Heart left ventricle (tissue), 16 donors: ENCODE measurements at places on chromosomes 6 and 20.
A peak's percentile ranks its signal among the peaks of the same experiment; 100 is the strongest.

DNA sequence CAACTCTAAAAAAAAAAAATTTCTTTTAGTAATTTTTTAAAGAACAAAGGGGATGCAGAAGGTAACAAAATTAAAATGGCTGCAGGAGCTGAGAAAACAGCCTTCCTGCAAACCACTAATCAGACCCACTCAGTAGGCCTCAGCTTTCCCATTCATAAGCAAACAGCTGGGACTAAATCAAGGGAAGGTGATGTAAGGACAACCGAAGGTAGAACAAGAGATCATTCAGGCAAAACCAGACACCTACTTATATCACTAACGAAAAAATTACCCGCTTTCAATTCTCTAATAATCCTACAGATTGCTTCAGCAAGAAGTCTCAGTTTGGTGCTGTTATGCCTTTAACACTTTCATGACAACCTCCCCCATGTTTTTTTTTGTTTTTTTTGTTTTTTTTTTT, 124.0 kb downstream of the ZMYND8 start:
- no peak for DNase-seq

GRCh38 chr6:143253586-143253985, 192.9 kb downstream of the AIG1 start:
- DNase-seq = no peak

DNA sequence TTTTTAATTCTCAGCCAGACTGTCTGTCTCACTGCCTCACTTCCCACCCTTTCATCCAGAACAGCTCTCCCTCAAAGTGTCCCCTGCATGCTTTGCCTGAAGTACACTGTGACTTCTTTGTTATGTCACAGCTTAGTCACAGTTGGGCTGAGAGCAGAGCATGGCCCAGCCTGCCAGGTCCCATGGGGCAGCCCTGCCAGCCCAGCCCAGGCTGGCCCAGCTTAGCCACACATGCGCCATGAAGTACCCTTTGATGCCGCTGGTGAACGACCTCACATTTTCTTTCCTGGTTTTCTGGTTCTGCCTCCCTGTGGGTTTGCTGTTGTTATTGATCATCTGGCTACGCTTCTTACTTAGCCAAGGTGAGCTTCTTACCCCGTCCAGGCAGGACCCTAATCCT, at the start of gene ADIG:
Gene ADIG (plus strand): TSS at position 185 of the 400 bp plus-strand sequence. CDS start 54 bp downstream, at position 239.
- DNase-seq = peak; percentile 48

- DNase-seq = no peak
Observed at GRCh38 chr6:32075781-32076180, 33.4 kb downstream of the TNXB start.

DNA sequence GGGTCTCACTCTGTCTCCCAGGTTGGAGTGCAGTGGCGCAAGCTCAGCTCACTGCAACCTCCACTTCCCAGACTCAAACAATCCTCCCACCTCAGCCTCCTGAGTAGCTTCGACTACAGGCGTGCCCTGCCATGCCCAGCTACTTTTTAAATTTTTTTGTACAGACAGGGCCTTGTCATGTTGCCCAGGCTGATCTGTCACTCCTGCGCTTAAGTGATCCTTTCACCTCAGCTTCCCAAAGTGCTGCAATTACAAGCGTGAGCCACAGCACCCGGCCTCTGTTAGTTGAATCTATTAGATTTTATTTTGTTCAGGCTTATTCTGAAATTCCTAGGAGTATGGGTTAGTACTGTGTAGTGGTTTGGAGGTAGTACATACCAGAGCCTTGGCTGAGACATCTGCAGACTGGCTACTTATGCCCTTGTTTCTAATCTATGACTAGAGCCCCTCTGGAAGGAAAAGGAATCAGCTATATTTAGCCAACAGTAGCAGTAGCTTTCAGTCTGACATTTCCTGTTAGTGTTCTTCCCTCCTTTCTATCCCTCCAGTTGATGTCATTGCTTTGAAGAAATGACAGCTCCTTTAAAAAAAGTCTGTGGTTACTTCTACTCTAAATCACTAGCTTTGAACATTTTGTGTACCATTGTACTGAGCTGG, 74.4 kb downstream of the ITCH start:
- DNase-seq = no peak

GRCh38 chr6:79031821-79032590, 46.0 kb downstream of the PHIP start:
- DNase-seq = no peak

DNA sequence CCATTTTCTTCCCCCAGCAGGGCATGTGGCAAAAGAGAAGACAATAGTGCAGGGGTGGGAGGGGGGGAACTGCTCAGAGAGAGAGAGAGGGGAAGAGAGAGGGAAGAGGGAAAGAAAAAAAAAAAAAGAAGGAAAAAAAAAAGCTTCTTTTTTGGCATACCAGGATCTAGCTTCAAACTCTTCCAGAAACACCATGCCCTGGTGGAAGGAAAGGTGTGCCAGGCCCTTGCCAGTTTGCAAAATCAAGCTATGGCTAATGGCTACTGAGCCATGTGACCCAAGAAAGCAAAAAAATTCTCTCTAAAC, 326 bp downstream of the ZMYND8 start:
- no peak for DNase-seq

DNA sequence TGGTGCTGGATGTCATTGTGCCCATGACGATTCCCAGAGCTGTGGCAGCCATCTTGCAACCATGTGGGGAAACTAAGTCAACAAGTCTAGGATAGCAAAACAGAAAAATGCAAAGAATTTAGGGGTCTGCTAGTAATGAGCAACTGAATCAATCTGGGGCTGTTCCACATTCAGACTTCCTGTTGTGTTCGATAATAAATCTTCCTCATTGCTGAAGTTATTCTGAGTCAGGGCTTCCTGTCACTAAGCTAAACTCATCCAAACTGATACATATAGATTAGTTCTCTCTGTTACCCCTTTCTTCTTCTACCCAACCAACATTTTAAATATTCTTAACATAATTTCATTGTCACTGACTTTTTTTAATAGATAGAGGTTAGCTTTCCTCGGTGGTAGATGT, 205.9 kb downstream of the HACE1 start:
- DNase-seq = no peak

DNA sequence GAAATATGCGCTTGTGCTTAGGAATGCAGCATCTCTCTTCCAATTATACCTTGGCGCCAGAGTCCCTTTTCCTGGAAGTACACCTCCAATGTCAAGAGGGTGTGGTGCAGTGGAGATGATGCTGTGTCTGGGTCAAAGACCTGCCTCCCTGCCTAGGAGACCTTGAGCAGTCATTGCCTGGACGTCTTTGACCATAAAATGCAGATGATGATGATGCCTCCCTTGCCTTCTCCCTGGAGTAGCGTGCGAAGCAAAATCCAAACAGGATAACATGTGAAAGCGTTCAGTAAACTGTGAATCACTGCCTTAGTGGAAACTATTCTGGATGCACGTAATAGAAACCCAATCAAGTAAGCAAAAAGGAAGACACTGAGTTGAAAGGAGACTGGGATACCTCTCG, 97.4 kb upstream of the ARMC2 start:
- no peak for DNase-seq

DNA sequence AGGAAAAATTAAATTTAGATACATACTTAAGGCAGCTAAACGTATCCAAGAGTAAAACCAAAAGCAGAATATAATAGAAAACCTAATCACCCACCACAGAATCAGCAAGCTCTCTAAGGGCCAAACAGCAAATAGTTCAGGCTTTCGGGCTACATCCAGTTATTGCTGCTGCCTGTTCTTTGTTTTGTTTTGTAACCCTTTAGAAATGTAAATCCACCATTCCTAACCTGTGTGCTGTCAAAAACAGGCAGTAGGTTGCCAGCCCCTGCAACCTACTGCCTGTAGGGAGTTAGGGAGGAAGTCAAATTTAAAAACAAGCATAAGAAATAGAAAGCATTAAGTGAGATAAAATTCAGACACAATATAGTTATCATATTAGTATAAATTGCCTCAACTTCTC, 225.9 kb downstream of the PTPRT start:
- no peak for DNase-seq

DNA sequence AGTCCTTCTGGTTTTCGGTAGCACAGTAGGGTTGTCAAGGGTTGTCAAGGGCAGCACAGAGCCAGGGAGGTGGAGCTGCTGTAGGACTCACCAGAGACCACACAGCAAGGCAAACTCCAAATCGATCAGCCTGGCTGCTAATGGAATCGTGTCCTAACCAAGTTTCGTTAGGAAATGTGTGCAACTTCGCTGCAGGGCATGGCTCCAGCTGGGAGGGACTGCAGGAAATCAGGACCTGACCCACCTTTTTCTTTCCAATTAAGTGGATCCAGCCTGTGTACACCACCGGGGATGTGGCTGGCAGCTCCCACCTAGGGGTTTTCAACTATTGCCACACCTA, 251.7 kb upstream of the QKI start:
- no peak for DNase-seq

- no peak for DNase-seq
Observed at GRCh38 chr20:49123982-49124381, 64.2 kb downstream of the STAU1 start.

DNA sequence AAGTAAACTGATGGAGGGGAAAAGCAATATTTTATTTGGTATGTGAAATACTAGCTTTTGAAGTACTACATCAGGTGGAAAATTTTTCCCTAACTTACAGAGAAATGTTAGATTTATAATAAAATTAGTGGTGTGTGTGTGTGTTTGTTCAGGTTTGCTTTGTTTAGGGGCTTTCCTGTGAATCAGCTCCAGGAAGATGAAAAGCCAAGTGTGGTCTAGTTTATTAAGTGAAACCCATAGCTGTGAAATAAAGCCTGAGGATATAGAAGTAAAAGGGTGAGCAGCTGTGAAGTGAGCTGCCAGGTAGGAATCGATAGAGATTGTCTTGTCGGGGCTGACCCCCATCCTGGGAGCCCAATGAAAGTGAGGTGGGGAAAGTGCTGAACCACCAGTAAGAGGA, 347.6 kb upstream of the IMPG1 start:
- DNase-seq = no peak

- peak; percentile 81 for DNase-seq
Observed at GRCh38 chr6:10510592-10511367, 10.4 kb upstream of the GCNT2 start.

- DNase-seq = no peak
Observed at GRCh38 chr20:38866265-38867061, 59.8 kb upstream of the FAM83D start.

DNA sequence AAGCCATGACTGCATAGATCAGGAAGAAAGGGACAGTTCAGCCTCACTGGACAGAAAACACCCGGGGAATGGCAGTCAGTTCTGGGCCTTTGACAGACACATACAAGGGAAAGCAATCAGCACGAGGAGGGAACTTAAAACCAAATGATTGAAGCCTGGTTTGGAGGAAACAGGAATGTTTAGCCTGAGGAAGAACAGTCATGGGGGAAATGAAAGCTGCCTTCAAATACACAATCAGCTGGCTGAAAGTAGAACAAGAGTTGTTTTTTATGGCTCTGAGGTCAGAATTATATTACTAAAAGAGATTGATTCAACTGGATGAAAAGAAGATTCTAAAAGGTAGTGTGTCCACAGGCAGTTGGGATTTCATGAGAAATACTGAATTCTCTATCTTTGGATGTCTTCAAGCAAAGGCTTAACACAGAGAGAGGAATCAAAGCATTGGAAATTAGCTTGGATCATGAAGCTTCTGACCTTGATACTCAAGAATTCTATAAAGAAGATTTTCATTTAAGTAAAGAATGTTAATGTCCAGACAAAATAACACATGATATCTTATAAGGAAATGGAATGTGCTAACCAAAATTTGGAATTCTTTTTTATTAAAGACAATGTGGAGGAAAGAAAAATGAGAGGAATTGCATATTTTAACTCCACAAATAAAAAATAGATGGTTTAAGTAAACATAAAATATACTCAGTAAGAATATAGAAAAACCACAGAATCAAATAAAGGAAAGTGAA, 216.6 kb downstream of the IBTK start:
- DNase-seq = no peak

DNA sequence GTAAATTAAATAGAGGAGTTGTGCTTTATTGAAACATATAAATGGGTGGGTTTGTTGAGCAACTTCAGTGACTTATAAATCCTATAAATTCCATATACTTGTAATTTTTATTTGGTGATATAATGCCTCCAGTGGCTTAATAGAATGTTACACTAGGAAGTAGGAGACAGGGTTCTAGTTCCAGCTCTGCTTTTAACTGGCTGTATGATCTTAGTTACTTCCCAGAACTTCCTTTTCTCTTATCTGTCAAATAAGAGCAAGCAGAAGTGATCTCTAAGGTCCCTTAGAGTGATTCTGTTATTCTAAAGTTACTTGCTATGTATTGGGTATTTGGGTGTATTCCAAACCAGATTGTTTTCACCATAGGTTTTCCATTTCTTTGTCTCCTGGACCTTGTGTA, 10.2 kb downstream of the ZSCAN23 start:
- no peak for DNase-seq

- DNase-seq = peak; percentile 70
Observed at GRCh38 chr20:3716195-3716834, 3.9 kb upstream of the SIGLEC1 start.

DNA sequence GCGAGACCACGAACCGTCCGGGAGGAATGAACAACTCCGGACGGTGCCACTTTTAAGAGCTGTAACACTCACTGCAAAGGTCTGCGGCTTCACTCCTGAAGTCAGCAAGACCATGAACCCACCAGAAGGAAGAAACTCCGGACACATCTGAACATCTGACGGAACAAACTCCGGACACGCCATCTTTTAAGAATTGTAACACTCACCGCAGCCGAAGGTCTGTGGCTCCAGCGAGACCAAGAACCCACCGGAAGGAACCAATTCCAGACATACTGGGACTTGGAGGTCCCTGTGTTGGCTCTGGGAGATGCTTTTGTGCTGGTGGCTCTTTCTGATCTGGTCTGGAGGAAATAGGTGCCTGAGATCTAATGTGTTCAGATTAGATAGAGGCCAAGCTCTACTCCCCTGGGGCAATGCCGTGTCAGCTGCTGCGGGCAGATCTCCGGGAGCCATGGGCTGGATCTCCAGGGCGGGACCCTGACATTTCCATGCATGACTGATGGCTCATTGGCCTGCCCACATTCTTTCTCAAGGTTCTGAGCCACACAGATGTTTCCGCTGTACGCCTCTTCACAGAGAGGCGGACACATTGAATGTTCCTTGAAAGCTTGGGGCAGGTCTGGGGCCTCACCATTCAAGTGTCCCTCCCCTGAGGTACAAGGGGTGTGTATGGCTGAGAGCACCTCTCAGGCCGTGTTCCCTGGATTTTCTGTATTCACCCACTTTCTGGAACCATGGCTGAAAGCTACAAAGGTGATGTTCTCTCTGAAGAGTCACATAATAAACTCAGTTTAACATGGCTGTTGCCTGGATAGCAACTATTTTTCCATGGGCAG, 29.3 kb downstream of the GMPR start:
- no peak for DNase-seq

DNA sequence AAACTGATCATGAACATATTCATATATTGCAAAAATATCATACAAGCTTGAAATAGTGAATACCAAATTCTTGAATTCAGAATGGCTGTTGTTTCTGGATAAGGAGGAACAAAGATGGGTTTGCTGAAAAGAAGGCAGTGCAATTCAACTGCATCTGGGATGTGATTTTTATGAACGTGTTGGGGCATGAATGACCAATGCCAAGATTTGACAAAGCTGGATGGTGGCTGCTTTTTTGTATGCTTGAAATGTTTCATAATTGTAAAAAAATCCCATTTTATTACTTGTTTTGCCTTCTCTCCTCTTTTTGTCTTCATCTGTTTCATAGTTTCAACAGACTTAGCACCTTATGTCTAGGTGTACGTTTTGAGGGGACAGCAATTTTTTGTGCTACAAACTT, 36.8 kb upstream of the BCAS1 start:
- DNase-seq = no peak
